ENCODE measurements at places on chromosomes 5 and 9.
A peak's percentile ranks its signal among the peaks of the same experiment; 100 is the strongest.

- no peak for DNase-seq
Observed at GRCh38 chr5:128966846-128967245, 1.6 kb downstream of the SLC27A6 start.

- DNase-seq = no peak
Observed at GRCh38 chr9:123062351-123063176, 29.1 kb downstream of the GPR21 start.

DNA sequence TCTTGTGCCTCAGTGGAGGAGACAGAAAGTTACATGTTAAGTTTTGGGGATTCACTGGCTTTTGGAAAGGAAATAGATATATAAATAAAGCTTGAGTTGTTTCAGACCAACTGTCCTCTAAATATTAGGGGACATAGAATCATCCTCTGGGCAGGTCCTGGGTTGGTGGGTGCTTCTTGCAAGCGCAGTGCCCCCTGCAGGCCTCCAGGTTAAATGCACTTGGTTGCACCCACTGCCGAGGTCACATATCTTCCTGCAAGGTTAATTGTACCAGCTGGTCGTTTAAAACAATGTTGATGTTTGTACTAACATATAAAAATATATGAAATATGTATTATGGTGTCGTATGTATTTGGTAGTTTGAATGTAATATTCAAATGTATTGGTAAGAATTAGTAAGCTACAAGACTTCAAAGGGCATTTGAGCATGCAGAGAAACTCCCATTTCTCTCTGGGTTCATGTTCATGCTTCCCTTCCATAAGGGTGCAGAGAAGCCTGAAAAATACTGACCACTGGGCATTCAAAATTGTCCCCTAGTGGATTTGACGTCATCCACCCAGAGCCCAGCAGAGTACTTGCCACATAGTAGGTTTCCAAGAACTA, 87.0 kb downstream of the ZNF618 start:
- DNase-seq = no peak

- no peak for DNase-seq
Observed at GRCh38 chr5:142941245-142941644, 171.1 kb downstream of the ARHGAP26 start.

DNA sequence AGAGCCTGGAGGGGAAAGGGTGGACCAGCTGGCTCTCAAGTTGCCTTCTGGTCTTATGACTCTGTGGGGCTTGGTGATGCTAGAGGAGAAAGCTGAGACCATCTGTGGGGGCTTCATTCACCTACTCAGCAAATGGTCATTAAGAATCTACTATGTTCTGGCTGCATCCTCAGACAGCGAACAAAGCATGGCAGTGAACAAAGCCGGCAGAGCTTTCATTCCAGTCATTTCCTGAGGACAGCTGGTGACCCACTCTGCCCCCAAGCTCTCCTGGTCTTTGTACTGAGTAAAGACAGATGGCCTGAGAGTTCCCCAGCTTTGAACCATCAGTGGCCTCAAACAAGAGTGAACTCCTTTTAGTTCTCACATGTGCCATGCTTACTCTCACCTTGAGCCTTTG, 48.0 kb downstream of the FGF1 start:
- DNase-seq = peak; percentile 70

DNA sequence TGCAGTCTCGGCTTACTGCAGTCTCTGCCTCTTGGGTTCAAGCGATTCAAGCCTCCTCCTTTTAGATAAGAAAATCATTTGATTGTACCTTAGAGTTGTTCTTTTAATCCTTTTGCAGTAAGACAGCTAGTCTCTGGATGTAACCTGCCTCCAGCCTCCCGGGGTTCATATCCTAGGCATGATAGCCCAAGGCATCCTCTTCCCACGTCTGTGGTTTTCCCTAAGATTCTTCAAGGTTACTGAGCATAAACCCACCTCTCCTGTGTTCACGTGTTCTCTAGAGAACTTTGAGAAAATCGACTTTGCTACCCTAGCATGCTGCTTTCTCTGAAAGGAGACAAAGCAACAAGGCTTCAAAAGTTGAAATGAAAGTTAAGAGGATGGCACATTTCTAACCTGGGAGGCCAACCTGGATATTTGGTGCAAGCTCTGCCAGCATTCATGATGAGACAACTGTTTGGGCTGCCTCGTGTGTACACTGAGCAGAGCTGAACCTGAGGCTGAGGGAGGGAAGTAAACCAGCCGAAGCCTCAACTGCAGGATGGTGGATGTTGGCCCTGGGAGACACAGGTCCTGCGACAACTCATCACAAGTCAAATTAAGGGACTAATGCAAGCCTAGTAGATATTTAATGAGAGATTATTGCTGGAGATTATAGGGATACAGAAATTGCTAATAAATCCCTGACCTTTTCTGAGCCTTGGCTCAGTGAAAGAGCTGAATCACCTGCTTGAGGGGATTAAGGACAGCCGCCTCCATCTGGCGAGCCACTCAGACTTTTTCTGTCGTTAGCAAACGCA, 261.8 kb downstream of the ARHGAP26 start:
- DNase-seq = peak; percentile 98

- no peak for DNase-seq
Observed at GRCh38 chr5:54383225-54383901, 72.1 kb upstream of the HSPB3 start.

Measured in NCI-H524 (cell line).